Activated CD8-positive, alpha-beta memory T cell treated with anti-CD3 and anti-CD28 coated beads for 1 hour (primary cell): ENCODE measurements at places on chromosomes 16 and 17.

DNA sequence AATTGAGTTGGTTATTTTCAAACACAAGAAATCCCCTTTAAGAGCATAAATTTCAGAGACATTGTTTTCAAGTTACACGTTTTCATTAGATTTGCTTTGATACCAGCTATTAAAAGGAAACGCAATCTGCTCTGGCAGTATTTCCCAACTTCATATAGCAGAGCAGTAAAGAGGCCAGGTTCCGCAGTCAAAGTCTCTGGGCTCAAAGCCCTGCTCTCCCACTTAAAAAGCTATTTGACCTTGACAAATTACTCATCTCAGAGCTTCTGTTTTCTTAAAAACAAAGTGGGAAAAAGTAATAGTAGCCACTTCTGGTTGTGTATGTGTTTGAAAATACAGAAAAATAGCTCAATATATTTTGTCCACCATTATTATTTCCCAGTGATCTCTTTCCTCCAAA is 89.7 kb upstream of the CDYL2 start:
- DNase-seq: no peak

DNA sequence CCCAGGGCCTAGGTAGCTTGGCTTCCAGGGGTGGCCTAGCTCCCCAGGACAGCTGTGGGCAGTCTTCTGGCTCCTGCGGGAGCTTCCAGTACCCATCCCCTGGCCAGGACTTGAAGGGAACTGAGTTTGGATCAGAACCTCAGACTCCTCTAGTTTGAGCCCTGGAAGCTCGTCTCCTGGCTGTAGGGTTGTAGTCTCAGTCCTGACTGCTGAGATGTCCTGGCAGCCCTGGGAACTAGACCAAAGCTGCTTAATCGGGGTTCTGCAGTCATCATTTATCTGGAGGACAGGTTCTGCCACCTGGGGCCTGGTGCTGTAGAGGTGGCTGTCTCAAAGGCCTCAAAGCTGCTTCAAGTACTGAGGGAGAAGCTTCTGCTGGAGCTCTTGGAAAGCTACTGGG is 163.7 kb downstream of the WSCD1 start:
- DNase-seq: no peak

GRCh38 chr17:33572615-33573014 is 279.5 kb upstream of the ASIC2 start:
- DNase-seq: no peak

DNA sequence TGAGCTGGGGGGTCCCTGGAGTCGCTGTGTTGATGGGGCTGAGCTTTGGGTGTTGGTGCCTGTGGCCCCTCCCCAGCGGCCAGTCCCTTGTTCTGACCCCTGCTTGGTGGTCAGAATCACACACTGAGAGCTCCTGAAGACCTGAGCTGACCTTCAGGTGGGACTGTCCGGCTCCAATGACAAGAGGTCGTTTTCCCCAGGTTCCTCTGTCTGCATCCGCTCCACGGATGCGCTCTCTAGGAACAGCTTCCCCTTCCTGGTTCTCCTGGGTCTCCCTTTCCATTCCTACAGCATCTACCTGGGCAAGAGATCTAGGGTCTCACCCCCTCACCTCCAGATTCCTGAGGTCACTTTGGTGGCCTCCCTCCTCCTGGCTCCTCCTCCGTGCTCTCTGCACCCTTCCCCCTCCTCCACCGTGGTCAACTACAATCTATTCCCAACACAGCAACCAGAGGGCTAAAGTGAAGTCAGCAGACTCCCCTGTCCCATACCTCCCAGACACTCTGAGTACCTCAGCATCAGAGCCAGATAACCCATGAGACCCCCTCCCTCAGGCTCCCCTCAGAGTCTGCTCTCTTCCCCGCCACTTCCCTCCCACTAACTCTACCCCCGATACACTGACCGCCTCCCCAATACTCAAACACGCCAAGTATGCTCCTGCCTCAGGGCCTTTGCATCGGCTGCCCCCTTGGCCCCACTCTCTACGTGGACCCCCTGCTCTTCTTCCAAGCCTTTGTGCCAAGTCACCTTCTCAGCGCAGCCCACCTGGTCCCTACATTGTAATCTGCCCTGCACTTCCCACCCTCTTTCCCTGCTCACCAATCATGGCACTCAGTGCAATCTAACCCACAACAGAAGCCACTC is 9.0 kb upstream of the SEC14L5 start:
- no peak for DNase-seq

GRCh38 chr16:2904922-2905240 is 6.8 kb upstream of the FLYWCH1 start:
- no peak for DNase-seq

DNA sequence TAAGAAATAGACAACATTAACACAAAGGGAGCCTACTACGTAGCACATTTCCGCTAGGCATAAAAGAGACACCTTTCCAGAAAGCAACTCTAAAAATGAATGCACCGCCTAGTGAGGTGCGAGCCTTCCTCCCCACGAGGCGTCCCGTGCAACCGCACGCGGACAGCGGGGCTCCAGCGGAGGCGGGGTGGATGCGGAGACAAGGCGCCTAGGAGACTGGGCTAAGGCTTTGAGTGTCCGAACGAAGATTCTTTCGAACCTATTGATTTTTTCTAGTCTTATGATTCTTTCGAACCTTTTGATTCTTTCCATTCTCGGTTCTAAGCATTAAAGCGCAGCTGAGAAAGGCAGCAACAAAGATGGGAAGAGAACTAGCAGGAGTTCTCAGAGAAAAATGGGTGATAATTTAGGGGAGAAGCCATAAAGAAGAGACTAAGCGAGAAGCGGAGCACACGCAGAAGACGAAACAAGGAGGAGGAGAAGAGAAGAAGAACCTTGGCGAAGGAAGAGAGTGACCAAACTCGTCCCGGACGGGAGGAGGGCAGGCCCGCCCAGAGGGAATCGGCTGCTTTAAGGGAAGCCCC is 394 bp upstream of the CPD start:
- peak; percentile 25 for DNase-seq

DNA sequence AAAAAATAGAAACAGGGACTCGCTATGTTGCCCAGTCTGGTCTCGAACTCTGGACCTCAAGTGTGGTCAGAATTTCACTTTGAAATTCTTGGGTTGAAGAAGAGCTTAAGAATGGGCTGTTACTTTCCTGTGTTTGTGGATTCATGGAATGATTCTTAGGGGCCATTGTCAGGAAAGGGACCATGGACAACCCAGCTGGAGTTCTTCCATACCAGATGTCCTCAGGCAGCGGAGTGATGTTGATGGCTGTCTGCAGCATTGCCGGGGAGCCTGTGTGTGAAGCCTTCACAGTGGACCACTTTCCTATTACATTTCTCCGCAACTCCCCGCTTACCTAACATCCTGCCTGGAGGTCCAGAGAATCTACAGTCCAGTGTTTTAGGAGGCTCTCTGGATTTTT is 145.9 kb downstream of the CLEC16A start:
- no peak for DNase-seq

- DNase-seq: no peak
These were observed 2.5 kb upstream of the CDYL2 start for GRCh38 chr16:80806927-80807340.

- DNase-seq: no peak
These were observed 131.0 kb downstream of the MRTFB start for GRCh38 chr16:14202095-14202494.

GRCh38 chr16:4320571-4321137 is 4.8 kb downstream of the GLIS2 start:
- no peak for DNase-seq

DNA sequence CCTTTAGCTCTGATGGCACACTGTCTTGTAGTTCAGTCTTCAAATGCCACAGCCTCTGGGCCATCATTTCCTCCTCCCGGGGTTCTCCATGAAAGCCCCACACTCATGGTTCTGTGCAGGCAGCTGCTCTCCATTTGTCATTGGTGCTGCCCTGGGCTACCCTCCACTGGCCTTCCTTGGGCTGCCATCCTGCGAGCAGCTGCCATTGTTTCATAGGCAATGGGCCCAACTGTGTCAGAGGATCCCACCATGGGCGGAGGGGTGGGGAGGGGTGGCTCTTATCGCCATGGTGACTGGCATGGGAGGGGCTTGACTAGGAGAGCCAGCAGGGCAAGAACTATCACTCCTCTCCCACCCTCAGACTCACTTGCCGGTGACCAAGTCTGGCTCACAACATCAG is 38.6 kb upstream of the BRD7 start:
- DNase-seq: no peak

GRCh38 chr17:64254755-64255154 is 8.3 kb downstream of the TEX2 start:
- no peak for DNase-seq

- DNase-seq: no peak
These were observed 2.5 kb downstream of the VAT1L start for GRCh38 chr16:77790912-77791311.

- no peak for DNase-seq
These were observed 42.9 kb upstream of the KSR1 start for GRCh38 chr17:27413315-27413714.

DNA sequence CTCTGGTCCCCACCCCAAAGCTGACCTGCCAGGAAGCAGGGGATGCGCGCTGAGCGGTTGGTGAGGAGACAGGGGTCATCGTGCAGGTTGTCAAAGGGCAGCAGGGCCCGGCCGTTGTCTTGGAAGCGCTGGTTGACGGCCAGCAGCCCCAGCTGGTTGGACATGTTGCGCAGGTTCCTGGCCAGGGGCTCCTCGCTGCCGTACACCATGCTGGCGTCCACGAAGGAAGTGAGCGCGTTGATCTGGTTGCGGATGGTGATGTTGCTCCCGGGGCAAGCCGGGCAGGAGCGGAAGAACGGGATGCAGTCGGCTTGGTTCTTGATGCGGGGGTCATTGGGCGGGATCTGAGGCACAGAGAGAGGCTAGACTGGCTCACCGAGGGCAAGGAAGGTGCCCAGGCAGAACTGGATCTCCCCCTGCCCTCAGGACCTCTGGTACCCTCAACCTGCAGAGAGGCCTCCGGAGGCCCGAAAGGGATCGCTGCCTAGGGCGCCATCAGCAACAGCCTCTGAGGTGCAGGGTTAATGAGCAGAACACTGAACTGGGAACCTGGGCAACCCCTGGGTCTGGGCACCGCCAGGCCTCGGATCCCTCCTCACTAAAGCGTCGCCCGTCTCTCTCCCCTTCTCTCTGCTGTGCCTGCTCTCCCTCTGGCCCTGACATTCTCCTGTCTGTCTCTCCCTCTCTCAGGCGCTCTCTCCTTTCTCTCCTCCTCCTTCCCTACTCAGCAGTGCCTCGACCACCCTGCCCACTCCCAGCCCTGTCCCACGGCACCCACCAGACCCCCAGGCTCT is 2.7 kb downstream of the MPO start:
- no peak for DNase-seq

DNA sequence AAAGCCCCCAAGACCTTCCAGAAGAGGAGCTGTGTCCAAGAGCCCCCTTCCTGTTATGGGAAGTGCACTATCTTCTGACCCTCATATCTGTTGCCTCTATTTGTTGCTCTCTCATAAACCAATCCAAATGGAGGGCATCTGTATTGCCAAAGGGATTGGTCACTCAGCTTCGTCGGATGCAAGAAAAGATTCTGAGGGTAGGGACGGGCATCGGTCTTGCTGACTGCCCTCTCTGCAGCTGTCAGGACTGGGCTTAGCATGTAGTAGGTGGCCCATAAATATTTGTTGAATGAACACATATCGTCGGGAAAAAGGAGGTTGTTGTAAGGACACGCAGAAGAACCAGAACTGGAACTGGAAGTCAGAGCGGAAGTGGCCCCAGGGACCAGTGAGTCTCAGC is 44.1 kb downstream of the CCDC42 start:
- no peak for DNase-seq

- no peak for DNase-seq
These were observed 10.5 kb downstream of the FAM83G start for GRCh38 chr17:18993905-18994526.

- DNase-seq: no peak
These were observed 152.7 kb upstream of the ERCC4 start for GRCh38 chr16:13767215-13767614.

DNA sequence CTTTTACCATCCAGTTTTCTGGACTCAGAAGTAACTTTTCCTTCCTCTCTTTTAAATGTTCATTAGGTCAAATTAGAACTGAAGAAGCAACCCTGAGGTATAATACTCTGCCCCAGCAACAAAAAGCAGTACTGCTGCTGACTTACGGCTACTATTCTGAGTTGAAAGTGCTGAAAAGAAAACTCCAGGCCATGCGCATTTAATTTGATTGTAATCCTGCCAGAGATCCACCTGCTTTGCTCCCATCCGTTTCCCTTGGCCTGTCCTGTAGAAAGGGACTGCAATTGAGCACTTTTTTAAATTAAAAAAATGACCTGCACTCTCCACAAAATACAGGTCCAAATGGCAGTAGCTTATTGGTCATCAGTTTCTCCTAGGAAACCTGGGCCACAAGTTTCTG is 61.6 kb downstream of the PITPNC1 start:
- DNase-seq: no peak

GRCh38 chr16:57862698-57863433 is 60.6 kb upstream of the KIFC3 start:
- no peak for DNase-seq

DNA sequence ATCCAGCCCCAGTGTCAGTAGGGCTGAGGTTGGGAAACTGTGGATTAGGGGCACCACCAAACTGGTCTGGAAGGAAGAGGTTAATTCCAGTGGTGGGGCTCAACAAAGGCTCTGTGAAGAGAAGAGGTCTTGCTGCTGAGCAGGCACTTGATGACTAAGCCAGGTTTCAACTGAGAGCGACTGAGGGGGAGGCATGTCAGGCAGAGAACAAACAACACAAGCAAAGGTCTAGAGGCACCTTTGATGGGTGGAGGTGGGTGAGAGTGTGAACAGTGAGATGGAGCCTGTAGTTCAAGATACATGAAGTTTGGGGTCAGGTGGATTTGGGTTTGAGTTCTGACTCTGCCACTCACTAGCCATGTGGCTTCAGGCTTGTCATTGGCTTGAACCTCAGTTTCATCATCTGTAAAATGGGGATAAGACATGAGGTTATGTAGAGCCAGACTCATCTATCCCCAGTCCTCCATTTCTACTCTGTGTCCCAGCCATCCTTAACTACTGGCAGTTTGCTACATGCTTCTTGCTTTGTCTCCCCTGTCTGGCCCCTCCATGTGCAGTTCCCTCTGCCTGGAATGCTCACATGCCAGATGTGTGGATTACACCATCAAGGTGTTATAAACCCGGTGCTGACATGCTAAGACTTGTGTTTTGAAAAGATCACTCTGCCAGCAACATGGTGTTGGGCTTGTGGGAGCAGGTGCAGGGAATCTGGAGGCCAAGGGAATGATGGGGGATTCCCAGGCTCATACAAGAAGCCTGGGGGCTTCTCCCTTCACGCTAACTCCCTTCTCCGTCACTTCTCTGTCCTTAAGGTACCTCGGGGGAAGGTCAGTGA is 3.0 kb upstream of the RMI2 start:
- no peak for DNase-seq

- no peak for DNase-seq
These were observed 27.7 kb downstream of the NECAB2 start for GRCh38 chr16:83995754-83996153.

DNA sequence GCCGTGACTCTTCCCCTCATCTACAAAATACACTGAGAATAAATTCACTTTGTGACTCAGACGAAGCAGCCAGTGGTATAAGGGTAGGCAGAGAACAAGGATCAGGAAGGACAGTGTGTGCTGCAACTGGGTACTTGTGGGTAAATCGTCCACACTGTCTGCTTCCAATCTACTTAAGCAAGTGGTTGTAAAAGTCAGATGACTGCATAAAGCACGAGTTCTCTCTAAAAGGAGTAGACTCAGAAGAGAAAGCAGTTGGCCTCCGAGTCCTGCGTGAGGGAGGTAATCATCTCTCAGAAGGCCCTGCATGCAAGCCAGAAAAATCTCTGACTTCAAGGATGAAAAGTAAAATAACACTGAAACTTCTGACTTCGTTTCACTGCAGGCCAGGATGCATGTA is 43.1 kb downstream of the ANKFY1 start:
- DNase-seq: no peak

GRCh38 chr17:78390241-78391050 is 12.0 kb downstream of the PGS1 start:
- no peak for DNase-seq

- no peak for DNase-seq
These were observed 498 bp downstream of the SMYD4 start for GRCh38 chr17:1829216-1829591.
